ENCODE measurements at places on chromosomes 7 and 10.

GRCh38 chr7:18257711-18258110, 230.1 kb upstream of the PRPS1L1 start:
- no peaks in the 10 kb centered on the region for H3K36me3 ChIP-seq
- H3K4me3 ChIP-seq: no peak overlapping the region
- H3K4me1 ChIP-seq: no peaks in the 10 kb centered on the region
- H3K27me3 ChIP-seq: peaks cover 4% of the 10 kb centered on the region

- H3K27ac ChIP-seq: no peak overlapping the region
- DNase-seq: peak; percentile 67
- no peak overlapping the region for H3K4me3 ChIP-seq
- no peaks in the 10 kb centered on the region for H3K36me3 ChIP-seq
- H3K4me1 ChIP-seq: peaks cover 33% of the 10 kb centered on the region
- peaks cover 45% of the 10 kb centered on the region for H3K27me3 ChIP-seq
Observed at GRCh38 chr10:97791824-97792721, 20.3 kb upstream of the SFRP5 start.

DNA sequence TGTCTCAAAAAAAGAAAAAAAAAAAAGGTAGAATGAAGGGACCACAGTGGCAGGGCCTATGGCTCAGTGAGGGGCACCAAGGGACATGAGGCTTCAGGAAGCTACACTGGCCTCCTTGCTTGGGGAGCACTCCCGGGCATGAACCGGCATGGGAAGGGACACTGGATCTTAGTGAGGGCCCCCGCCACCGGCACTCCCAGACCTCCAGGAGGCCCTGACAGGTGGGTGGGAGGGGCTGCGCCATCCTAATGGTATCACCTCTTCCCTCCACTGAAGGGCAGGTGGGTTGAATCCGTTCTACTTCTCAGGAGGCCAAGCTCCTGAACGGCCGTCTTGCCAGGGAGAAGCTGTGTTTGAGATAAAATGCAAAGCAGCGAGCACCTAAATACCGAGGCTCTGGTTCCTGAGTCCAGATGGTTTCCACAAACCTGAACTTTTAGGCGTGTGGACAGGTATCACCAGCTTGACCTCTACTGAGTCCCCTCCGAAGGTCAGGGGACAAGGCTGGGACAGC, 69.8 kb downstream of the C10orf143 start:
- no peak overlapping the region for H3K27ac ChIP-seq
- DNase-seq: no peak
- H3K4me1 ChIP-seq: no peaks in the 10 kb centered on the region
- H3K27me3 ChIP-seq: no peaks in the 10 kb centered on the region
- no peak overlapping the region for H3K4me3 ChIP-seq

DNA sequence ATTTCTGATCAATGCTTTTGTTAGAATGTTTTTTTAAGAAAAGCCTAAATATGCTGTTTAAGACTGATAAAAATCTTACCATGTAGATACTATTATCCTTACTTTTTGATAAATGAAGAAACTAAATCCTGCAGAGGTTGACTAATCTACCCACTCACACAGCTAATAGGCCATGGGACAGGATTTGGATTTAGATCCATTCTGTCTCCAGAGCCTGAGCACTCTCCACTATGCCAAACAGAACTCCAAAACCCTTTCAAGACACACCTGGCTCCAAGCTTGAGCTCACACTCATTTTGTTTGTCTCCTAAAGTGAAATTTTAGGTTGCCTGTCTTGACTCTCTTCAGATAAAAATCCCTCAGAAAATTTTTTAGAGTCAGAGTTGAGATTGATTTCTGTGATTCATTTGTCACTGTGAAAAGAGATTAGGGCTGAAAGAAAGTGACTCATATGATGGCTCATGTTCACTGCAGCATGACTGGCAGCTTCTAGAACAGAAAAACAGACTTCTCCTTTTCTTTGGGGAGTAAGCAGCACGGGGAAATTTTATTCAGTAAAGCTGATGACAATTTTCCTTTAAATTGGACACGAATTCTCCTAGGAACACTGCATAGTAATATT, 132.3 kb upstream of the POT1 start:
- no peaks in the 10 kb centered on the region for H3K36me3 ChIP-seq
- DNase-seq: no peak
- H3K4me1 ChIP-seq: no peaks in the 10 kb centered on the region
- no peaks in the 10 kb centered on the region for H3K27me3 ChIP-seq
- no peak overlapping the region for H3K4me3 ChIP-seq
- no peak overlapping the region for H3K27ac ChIP-seq

DNA sequence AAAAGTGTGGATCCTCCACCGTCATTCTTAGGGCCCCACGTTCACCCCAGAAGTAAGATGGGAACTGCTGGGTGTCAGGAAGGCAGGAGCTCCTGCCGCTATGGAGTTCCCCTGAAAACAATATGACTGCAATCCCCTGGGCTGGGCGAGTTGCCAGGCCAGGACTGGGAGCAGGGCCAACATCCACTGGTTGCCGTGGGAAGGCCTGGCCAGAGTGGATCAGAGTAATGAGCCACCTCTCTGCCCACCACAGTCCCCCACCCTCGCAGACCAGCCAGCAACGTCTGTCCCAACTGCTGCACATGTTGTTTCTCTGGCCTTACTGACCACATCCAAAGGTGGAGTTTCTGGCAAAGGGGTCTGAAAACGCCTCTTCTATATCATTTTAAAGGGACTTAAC, 86.6 kb downstream of the STRA8 start:
- H3K27ac ChIP-seq: no peak overlapping the region
- DNase-seq: no peak
- no peaks in the 10 kb centered on the region for H3K27me3 ChIP-seq
- no peaks in the 10 kb centered on the region for H3K4me1 ChIP-seq
- no peaks in the 10 kb centered on the region for H3K36me3 ChIP-seq
- H3K4me3 ChIP-seq: no peak overlapping the region

- no peak for DNase-seq
- no peak overlapping the region for H3K4me3 ChIP-seq
Observed at GRCh38 chr7:31729195-31729804, 42.3 kb downstream of the PPP1R17 start.

- no peak overlapping the region for H3K4me3 ChIP-seq
- H3K27ac ChIP-seq: no peak overlapping the region
- H3K27me3 ChIP-seq: no peaks in the 10 kb centered on the region
Observed at GRCh38 chr10:113084031-113084430, 134.0 kb downstream of the TCF7L2 start.

DNA sequence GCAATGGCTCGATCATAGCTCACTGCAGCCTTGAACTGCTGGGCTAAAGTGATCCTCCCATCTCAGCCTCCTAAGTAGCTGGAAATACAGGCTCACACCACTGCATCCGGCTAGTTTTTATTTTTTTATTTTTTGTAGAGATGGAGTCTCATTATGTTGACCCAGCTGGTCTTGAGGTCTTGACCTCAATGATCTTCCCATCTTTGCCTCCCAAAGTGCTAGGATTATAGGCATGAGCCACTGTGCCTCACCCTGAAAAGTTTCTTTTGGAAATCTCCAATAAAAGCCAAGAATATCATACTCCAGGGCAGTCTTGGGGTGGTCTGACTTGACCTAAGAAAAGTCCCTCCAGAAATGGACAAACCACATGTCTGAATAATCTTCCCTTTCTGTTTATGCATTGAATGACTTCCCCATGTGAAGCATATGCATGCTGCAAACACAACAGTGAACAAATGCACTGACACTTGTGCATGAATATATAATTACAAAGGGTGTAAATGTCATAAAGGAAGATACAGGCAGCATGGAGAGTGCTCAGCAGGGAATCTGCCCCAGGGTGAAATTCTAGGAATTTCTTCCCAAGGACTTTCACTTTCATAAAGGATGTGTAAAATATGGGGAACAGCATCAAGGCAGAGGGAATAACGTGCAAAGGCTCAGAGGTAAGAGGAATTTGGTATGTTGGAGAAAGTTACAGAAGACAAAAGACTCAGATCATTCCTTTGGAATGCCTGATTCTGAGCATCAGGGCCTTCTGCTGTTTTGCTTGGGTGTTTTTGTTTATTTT, 142.4 kb upstream of the LYZL1 start:
- no peaks in the 10 kb centered on the region for H3K4me1 ChIP-seq
- peaks cover 2% of the 10 kb centered on the region for H3K27me3 ChIP-seq
- no peak overlapping the region for H3K4me3 ChIP-seq
- H3K27ac ChIP-seq: no peak overlapping the region

- no peak overlapping the region for H3K4me3 ChIP-seq
- DNase-seq: no peak
- H3K4me1 ChIP-seq: peaks cover 19% of the 10 kb centered on the region
- peaks cover 16% of the 10 kb centered on the region for H3K36me3 ChIP-seq
Observed at GRCh38 chr7:135152442-135152841, 4.6 kb downstream of the TMEM140 start.

- peaks cover 4% of the 10 kb centered on the region for H3K4me1 ChIP-seq
- H3K36me3 ChIP-seq: no peaks in the 10 kb centered on the region
- no peak overlapping the region for H3K27ac ChIP-seq
- no peak overlapping the region for H3K4me3 ChIP-seq
- no peak for DNase-seq
Observed at GRCh38 chr10:131653140-131653539, 247.7 kb upstream of the PPP2R2D start.

GRCh38 chr7:78015574-78016260, 217.1 kb downstream of the PHTF2 start:
- H3K27me3 ChIP-seq: peaks cover 11% of the 10 kb centered on the region
- H3K4me1 ChIP-seq: peaks cover 8% of the 10 kb centered on the region
- no peak overlapping the region for H3K4me3 ChIP-seq
- no peak overlapping the region for H3K27ac ChIP-seq

GRCh38 chr10:76547352-76547972, 1090.1 kb downstream of the KCNMA1 start:
- DNase-seq: peak; percentile 8
- no peak overlapping the region for H3K4me3 ChIP-seq
- no peaks in the 10 kb centered on the region for H3K27me3 ChIP-seq

DNA sequence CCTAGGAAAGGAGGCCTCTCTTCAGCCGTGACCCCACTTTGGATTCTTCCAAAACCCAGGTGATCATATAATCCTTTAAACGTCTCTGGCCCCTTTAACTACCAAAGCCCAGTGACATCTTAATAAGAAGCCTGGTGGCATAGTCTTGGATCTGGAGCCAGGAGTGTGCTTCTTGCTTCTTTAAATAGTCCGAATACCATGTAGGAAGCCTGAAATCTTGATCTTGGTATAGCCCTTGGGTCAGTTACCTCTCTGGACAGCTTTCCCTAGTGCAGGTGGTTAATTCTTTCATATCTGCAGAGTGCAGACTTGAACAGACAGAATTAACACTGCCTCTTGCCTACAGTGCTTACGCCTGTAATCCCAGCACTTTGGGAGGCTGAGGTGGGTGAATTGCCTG, 138.6 kb upstream of the EFCAB10 start:
- H3K36me3 ChIP-seq: peaks cover 3% of the 10 kb centered on the region
- H3K27ac ChIP-seq: no peak overlapping the region
- H3K4me3 ChIP-seq: no peak overlapping the region
- DNase-seq: no peak
- H3K4me1 ChIP-seq: no peaks in the 10 kb centered on the region
- H3K27me3 ChIP-seq: no peaks in the 10 kb centered on the region

GRCh38 chr7:88090671-88091070, 129.2 kb downstream of the SRI start:
- no peak overlapping the region for H3K4me3 ChIP-seq
- no peaks in the 10 kb centered on the region for H3K4me1 ChIP-seq
- no peaks in the 10 kb centered on the region for H3K36me3 ChIP-seq
- no peaks in the 10 kb centered on the region for H3K27me3 ChIP-seq

DNA sequence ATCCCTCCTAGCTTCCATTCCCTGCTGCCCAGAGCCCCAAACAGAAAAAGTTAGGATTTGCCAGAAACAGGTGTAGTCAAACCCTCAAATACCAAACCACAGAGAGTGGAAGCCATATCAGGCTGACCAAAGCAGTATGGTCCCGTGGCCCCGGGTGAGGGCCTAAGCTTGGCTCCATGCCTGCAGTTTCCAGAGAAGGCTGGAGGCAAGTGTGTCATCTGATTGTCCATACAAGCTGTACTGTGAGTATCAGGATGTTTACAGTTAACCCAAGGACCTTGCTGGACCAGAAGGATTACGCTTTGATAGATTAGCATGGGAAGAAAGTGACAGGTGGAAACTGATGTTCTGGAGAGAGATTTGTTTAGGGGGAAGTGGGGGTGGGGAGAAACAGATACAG, 96.3 kb downstream of the PRKAG2 start:
- no peaks in the 10 kb centered on the region for H3K4me1 ChIP-seq
- H3K4me3 ChIP-seq: no peak overlapping the region
- H3K27me3 ChIP-seq: no peaks in the 10 kb centered on the region
- H3K27ac ChIP-seq: no peak overlapping the region

DNA sequence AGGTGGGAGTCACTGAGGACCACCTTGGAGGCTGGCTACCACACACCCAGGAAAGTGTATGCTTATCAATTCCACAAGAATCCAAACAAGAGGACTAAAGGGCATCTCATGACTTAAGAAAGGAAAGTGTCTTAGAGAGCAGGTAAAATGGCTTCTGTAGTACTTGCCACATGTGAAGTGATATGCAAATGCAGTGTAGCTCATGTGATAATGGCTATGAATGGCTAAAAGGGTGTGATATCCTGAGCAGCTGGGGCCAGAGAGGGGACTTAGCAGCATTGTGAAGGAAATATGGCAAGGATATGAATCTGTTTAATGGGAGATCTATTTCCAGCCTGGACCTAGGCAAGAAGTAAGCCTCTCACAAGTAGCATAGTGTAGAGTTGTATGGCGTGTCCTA, 90.5 kb downstream of the BUB3 start:
- no peak overlapping the region for H3K4me3 ChIP-seq
- peaks cover 23% of the 10 kb centered on the region for H3K4me1 ChIP-seq
- no peak overlapping the region for H3K27ac ChIP-seq
- H3K27me3 ChIP-seq: no peaks in the 10 kb centered on the region
- H3K36me3 ChIP-seq: no peaks in the 10 kb centered on the region

DNA sequence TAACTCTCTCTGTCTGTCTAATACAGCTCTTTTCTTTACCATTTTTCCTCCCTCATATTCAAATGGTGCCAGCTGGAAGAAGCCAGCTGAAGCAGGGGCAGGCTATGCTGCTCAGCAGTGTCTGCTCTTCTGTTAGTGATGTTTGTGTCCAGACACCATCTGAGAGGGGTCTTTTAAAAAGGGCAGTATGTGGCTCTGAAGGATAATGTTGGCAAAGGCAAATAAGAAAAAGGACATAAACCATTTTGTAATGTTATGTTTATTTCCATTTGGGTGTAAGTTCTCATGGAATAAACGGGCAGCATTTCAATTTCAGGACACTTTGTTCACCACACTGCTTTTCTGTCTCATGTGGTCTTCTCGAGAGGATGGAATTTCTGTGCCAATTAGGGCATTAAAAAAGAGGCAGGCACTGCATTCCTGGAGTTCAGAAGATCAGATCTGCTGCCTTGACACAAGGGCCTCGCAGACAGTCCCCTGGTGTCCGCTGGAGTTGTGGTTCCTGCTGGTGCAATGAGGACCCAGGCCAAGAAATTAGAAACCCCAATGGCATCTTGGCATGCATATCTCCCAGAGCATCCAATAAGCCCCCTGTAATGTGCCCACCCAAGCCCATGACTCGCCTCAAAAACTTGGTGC, 109.0 kb upstream of the ELMO1 start:
- no peak overlapping the region for H3K27ac ChIP-seq
- no peaks in the 10 kb centered on the region for H3K4me1 ChIP-seq
- H3K36me3 ChIP-seq: no peaks in the 10 kb centered on the region

- H3K36me3 ChIP-seq: no peaks in the 10 kb centered on the region
- H3K27ac ChIP-seq: no peak overlapping the region
- H3K4me1 ChIP-seq: no peaks in the 10 kb centered on the region
- no peak for DNase-seq
- no peaks in the 10 kb centered on the region for H3K27me3 ChIP-seq
Observed at GRCh38 chr7:115812794-115813193, 217.8 kb downstream of the TFEC start.
